ENCODE measurements at places on chromosomes 6 and 20.

- DNase-seq = no peak
Observed at GRCh38 chr20:57616143-57616951, 3.9 kb downstream of the ZBP1 start.

DNA sequence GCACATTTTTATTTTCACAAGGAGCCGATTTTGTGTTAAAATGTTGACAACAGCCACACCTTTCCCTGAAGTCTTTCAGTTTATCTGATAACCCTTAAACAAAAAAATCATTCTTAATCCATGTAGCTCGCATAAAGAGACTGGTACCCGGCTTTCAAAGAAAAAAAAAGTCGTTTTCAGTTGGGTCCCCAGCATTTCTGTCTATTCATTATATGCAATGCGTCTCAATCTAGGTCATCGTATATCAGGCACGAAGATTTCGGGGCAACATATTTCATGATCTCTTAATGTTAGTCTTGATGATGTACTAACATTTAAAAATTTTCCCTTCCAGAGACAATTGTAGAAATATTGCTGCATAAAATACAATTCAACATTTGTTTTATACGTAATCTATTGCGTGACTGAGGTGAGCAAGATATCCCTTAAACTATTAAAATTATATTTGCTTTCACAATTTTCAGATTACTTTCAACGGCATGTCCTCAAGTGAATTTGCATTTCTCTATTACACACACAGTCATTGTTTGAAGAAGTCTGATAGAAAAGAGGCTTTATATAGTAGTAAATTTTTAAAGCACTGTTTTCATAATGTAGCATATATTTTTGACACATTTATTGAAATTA, 2.9 kb upstream of the TUBB2B start:
- DNase-seq = no peak

DNA sequence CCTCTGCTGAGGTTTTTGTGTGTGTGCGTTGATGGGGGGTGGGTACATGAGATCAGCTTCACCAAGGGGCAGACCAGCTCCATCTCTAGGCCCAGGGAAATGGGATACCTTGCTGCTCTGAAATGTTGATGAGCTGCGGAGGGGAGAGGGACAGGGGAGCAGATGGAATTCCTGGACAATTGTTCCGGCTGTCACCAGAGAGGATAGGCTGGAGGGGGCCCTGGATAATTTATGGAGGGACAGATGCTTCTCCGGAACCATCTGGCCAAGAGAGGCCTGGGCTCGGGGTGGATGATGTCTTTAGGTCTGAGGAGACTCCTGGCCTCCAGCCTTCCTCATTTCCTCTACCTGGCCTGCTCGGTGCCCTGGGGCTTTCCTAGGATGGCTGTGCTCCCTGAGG, 1.9 kb upstream of the TJAP1 start:
- DNase-seq = no peak

GRCh38 chr20:8722277-8722928, 346.5 kb upstream of the PLCB4 start:
- DNase-seq = peak; percentile 37

DNA sequence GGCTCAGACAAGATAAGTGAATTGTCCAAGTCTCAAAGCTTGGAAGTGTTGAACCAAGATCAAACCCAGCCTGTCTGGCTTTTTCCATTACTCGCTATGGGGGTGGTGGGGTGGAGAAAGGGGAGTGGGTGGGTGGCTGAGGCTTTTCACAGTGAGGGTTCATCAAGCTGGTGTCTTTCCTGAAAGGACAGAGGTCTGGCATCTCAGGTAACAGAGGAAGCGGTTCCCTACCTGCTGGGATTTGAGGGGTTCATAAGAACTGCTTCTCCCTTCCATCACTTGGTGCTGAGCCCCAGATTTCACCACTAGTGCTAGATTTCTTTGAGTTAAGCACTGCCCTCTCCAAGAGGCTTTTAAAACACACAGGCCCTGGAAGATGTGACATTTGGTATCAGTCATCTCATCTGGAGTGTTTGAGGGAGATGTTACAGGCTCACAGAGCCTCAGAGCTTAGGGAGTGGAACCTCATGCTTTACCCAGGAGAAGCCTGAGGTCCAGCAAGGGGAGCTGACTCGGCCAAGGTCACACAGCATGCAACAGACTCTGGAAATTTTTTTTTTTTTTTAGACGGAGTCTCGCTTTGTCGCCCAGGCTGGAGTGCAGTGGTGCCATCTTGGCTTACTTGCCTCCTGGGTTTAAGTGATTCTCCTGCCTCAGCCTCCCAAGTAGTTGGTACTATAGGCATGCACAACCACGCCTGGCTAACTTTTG, 6.0 kb upstream of the VEGFA start:
- no peak for DNase-seq

- DNase-seq = no peak
Observed at GRCh38 chr6:41917528-41917927, 3.4 kb downstream of the MED20 start.

GRCh38 chr6:41739041-41739440, 3.6 kb upstream of the TFEB start:
- no peak for DNase-seq

- DNase-seq = no peak
Observed at GRCh38 chr6:39847221-39847620, 55.0 kb downstream of the DAAM2 start.

DNA sequence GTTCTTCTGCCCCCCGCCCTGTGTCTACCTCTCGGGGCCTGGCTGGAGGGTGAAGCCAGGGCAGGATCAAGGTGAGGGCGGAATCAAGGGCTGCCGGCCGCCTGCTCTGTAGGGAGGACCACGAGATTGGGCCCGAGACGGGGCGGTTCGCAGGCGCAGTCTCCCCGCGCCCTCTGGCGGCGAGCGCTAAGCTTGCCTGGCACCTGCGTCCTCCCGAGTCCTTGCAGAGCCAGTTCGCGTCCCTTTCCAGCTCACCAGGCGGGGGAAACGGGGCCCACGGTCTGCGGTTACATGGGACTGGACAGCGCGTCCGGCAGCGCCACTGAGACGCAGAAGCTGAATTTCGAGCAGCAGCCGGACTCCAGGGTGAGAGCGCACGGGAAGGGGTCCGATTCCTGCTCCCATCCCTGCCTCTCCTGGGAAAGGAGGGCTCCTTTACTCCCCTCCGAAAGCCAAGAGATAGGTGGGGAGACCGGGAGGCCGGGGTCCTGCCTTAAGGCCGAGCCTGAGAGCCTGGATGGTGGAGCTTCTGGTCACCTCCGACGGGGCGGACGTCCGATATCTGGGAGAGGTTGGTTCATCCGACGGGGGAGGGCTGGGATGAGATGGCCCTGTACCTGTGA, 3.6 kb upstream of the MATN4 start:
- DNase-seq = no peak

GRCh38 chr20:9867196-9867980, 28.5 kb upstream of the PAK5 start:
- no peak for DNase-seq

- no peak for DNase-seq
Observed at GRCh38 chr20:24422091-24422760, 47.2 kb upstream of the SYNDIG1 start.

DNA sequence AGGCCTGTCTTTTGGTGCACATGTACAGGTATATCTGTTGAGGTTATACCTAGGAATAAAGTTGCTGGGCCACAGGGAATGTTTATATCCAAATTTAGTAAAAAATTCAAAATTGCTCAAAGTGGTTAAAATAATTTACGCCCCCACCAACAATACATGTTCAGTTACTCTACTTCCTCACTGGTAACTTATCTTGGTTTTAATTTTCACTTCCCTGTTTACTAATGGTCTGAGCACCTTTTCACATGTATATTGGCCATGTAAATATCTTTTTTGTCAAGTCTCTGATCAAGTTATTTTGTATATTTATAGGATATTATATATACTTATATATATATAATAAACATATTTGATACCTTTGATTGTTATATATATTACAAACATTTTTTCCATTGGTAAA, 9.7 kb downstream of the PDE7B start:
- DNase-seq = no peak

GRCh38 chr20:47362361-47363219, 6.1 kb upstream of the ZMYND8 start:
- no peak for DNase-seq

GRCh38 chr6:166830891-166831363, 125.4 kb downstream of the RNASET2 start:
- no peak for DNase-seq

DNA sequence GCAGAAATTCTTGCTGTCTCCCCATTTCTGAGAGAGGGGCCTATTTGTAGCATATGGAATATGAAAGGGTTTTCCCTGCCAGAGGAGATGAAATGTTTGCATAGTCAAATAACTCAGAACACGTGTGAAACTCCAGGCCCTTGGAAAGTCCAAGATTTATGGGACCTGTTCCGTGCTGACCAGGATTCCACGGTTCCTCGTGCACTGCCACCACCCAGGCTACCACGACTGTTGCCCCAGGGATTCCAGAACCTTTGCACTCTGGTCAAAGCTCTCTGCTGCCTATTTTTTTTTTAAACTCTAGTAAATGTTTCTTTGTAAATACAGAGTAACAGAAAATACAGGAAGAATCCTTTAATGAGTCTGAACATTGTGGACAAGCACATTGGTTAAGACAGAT, 35.0 kb downstream of the MYLK4 start:
- DNase-seq = no peak

All from iPS DF 6.9 (cell line).